ENCODE measurements at places on chromosomes 2 and 18.

DNA sequence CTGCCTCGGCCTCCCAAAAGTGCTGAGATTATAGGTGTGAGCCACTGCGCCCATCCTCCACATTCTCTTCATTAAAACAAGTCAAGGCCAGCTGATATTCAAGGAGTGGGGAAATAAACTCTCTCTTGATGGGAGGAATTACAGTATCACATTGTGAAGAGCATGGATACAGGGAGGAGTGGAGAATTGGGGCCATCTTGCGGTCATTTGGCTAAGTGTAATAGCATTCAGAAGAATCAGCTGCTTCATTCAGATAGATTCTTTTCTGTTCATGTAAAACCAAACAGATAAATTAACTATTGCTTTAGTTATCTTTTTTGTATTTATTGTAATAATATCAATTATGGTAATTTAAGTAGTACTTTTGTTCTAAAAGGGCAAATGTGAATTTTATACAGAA lies 156.3 kb downstream of the UBR3 start:
- DNase-seq: no peak

DNA sequence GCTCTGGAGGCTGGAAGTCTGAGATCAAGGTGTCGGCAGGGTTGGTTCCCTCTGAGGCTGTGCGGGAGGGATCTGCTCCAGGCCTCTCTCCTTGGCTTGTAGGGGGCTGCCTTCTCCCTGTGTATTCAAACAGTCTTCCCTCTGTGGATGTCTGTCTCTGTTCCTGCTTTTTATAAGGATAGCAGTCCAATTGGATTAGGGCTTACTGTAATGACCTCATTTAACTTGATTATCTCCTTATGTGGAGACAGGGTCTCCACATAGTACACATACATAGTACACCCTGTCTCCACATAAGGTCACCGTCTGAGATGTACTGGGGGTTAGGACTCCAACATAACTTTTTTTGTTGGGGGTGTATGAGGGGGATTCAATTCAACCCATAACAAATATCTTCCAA lies 30.5 kb downstream of the TCF7L1 start:
- no peak for DNase-seq

- DNase-seq: no peak
Measured at GRCh38 chr2:22600999-22601398, 784.0 kb upstream of the KLHL29 start.

- DNase-seq: no peak
Measured at GRCh38 chr2:106904242-106904641, 18.3 kb upstream of the ST6GAL2 start.

DNA sequence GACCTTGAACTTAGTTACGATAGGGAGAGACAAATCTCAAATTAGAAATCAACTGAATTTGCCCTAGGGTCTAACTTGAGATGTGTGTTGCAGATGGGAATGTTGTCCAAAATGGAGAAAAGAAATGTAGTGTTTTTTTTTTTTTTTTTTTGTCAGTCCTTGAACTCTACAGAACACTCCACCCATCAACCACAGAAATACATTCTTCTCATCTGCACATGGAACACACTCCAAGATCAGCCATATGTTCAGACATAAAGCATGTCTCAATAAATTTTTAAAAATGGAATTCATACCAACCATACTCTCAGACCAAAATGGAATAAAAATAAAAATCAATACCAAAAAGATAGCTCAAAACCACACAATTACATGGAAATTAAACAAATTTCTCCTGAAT lies 526.5 kb downstream of the FBXO15 start:
- DNase-seq: no peak

- DNase-seq: no peak
Measured at GRCh38 chr2:236639461-236640235, 70.0 kb downstream of the ACKR3 start.

- peak; percentile 15 for DNase-seq
Measured at GRCh38 chr2:213232649-213233437, 51.4 kb upstream of the SPAG16 start.

GRCh38 chr2:175169191-175169590 lies 1.2 kb upstream of the ATF2 start:
- no peak for DNase-seq

GRCh38 chr2:144382849-144383248 lies 137.1 kb downstream of the ZEB2 start:
- no peak for DNase-seq

- DNase-seq: no peak
Measured at GRCh38 chr2:19543663-19544383, 185.4 kb upstream of the OSR1 start.

- DNase-seq: no peak
Measured at GRCh38 chr18:23958036-23958435, 56.5 kb upstream of the TTC39C start.

DNA sequence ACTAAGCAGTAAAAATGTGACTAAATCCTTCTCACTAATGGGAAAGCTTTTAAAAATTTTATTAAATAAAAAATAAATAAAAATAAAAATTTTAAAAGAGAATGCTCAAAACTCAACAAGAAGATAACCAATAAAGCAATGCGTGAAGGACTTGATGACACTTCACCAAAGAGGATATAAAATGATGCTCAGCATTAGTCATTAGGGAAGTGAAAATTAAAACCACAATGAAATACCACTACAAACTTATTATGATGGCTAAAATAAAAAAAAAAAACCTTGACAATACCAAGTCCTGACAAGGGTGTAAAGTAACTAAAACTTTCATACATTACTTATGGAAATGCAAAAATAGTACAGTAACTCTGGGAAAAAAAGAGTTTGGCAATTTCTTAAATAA lies 3.3 kb upstream of the WDR75 start:
- DNase-seq: no peak

GRCh38 chr18:63648241-63648640 lies 4.2 kb upstream of the SERPINB4 start:
- no peak for DNase-seq

All from activated naive CD4-positive, alpha-beta T cell treated with Interleukin-2 at 50 U/mL for 16 hours (primary cell).